ENCODE measurements at places on chromosomes 5 and 9. TPM values are rescaled to one million over a fixed set of nuclear protein-coding genes. Genes with fewer than 3 reads are reported as not detected.

Gene CTXN3
- not detected for total RNA-seq

Gene CDKN2A
- total RNA-seq: 148 TPM

Gene UAP1L1
- total RNA-seq: 16.7 TPM

Gene TAF1L
- total RNA-seq: not detected

Gene CNTNAP3
- total RNA-seq: not detected

Gene CER1
- not detected for total RNA-seq

Gene GARIN3
- not detected for total RNA-seq

Gene HOMER1
- total RNA-seq: 13.9 TPM

Gene NMUR2
- total RNA-seq: not detected

Gene FGD3
- total RNA-seq: 22.9 TPM

Gene IFNA13
- total RNA-seq: not detected

Gene POLE3
- total RNA-seq: 130 TPM

Gene MRRF
- 53.2 TPM for total RNA-seq

Gene SHISAL2B
- total RNA-seq: not detected

Gene CDC14B
- 0.27 TPM for total RNA-seq

Gene SSNA1
- total RNA-seq: 75.1 TPM

Gene TMC1
- total RNA-seq: not detected

Gene APBA1
- total RNA-seq: not detected

Data from OCI-LY7 (cell line).